H1 (cell line): ENCODE measurements at places on chromosomes 3 and 15. TPM values are rescaled to one million over a fixed set of nuclear protein-coding genes. Genes with fewer than 3 reads are reported as not detected.
A peak's percentile ranks its signal among the peaks of the same experiment; 100 is the strongest.

DNA sequence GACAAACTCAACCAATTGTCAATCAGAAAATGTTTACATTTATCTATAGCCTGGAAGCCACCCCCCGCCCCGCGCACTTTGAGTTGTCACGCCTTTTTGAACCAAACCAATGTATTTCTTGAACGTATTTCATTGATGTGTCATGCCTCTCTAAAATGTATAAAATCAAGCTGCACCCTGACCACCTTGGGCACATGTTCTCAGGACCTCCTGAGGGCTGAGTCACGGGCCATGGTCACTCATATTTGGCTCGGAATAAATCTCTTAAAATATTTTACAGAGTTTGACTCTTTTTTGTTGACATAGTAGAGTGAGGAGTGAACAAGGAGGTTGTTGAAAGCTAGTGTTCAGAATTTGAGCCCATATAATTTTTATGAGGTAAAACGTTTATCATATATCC, 6.5 kb downstream of the MCTP2 start:
- H3K4me3 ChIP-seq, result no peak overlapping the region
- H3K36me3 ChIP-seq, result no peaks in the 10 kb centered on the region
- H3K27ac ChIP-seq, result no peak overlapping the region
- no peak for DNase-seq

GRCh38 chr3:161940621-161940965, 444.0 kb downstream of the OTOL1 start:
- no peaks in the 10 kb centered on the region for H3K4me1 ChIP-seq
- H3K27ac ChIP-seq, result no peak overlapping the region
- no peak overlapping the region for H3K4me3 ChIP-seq
- no peaks in the 10 kb centered on the region for H3K36me3 ChIP-seq
- DNase-seq, result no peak

GRCh38 chr3:58528629-58529028, 8.4 kb downstream of the ACOX2 start:
- peaks cover 3% of the 10 kb centered on the region for H3K4me1 ChIP-seq
- H3K4me3 ChIP-seq, result no peak overlapping the region
- H3K27me3 ChIP-seq, result no peaks in the 10 kb centered on the region
- DNase-seq, result no peak

- no peak for DNase-seq
- H3K4me1 ChIP-seq, result no peaks in the 10 kb centered on the region
- H3K4me3 ChIP-seq, result no peak overlapping the region
- H3K36me3 ChIP-seq, result no peaks in the 10 kb centered on the region
- no peaks in the 10 kb centered on the region for H3K27me3 ChIP-seq
- no peak overlapping the region for H3K27ac ChIP-seq
Measured at GRCh38 chr3:23055733-23056376, 147.3 kb upstream of the UBE2E2 start.

DNA sequence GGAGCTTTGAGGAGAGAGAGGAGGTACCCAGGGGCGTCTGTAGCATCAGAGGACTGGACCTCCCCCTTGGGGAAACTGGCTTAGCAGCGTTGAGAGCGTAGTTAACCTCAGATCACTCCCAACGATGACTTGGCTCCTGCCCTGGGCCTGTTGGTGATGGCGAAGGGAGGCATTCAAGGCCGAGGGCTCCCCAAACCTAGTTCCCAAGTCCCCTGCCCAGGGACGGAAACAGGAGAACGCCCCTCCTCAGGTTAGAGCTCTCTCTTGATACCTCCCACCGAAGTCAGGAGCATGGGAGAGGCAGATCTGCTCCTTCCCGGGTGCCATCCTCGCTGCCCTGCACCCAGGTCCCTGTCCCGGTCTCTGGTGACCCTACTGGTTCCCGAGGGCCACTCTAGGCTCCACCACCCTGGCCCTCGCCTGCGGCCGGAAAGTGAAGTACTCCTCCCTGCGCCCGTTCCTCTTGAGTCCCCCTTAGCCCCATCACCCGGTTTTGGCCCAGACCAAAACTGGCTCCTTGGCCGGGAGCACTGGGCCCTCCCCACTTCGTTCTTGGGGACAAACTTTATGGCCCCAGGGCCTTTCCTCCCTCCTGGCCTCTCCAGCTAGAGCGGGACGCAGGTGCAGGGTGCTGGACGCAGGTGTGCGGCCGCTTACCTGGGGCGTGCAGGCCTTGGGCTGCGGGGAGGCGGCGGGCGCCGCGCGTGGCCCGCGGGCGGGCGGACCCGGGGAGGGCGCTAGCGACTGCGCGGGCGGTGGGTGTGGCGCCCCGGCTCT, 2.6 kb upstream of the SKOR1 start:
- no peak for DNase-seq
- peaks cover 89% of the 10 kb centered on the region for H3K27me3 ChIP-seq
- H3K36me3 ChIP-seq, result no peaks in the 10 kb centered on the region
- H3K4me3 ChIP-seq, result peak overlapping the region; percentile 18; the same call in 1 of the 2 replicates
- peaks cover 54% of the 10 kb centered on the region for H3K4me1 ChIP-seq

APOD gene
- total RNA-seq, result not detected in 2 replicates

MUC4 gene
- 1.4 and 2.0 TPM in 2 replicates for total RNA-seq

IDH2 gene
- 64.2 and 64.6 TPM in 2 replicates for total RNA-seq

TMEM43 gene
- total RNA-seq, result 27.0 and 27.4 TPM in 2 replicates
